ENCODE measurements at places on chromosomes 3 and 15.
A peak's percentile ranks its signal among the peaks of the same experiment; 100 is the strongest.

DNA sequence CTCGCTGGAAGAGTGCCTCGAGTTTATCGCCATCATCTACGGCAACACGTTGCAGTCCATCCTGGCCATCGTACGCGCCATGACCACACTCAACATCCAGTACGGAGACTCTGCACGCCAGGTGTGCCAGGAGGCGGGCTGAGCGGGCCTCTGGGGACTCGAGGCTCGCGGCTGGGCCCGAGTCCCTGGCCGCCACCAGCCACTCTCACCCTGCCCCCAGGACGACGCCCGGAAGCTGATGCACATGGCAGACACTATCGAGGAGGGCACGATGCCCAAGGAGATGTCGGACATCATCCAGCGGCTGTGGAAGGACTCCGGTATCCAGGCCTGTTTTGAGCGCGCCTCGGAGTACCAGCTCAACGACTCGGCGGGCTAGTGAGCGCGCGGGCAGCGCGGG is 1.9 kb downstream of the GNAT1 start:
- no peak for DNase-seq

DNA sequence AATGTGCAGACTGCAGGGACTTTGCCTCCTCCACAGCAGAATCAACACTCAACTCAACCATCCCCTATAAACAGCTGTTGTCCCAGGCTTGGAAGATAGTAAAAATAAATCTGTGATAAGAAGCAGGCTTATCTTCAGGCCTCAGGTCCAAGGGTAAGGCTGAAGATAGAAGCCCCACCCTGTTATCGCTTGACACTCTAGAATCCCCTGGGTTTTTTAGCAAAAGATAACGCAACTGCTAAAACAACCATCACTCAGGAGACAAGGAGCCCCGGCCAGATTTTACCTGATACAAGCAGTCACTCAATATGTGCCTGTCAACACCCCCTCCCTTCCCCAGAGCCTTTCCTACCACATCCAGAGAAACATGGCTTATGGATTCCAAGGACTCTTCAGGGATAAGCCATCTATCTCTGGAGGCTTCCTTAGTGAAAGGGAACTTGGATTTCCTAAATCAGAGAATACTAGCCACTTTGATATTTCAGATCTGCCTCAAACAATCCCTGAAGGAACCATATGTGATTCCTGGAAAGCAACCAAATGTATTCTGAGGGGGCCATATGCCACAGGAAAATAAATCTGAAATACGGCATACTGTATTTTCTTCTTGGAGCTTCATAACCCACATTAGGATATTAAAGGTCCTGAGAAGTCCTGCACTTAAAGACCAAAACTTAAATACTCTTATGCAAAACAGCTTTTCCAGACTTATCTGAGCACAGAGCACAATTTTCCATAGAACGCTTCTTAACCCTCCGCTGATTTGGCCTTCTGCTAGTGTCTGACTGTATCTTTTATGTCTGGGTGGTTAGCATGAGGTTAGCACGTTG is 60.4 kb downstream of the LYZL4 start:
- DNase-seq = no peak

GRCh38 chr3:95971573-95971972 is 842.8 kb upstream of the EPHA6 start:
- no peak for DNase-seq

GRCh38 chr3:37920156-37920699 is 58.5 kb downstream of the CTDSPL start:
- no peak for DNase-seq

GRCh38 chr15:93288728-93289294 is 199.8 kb upstream of the RGMA start:
- DNase-seq = no peak

DNA sequence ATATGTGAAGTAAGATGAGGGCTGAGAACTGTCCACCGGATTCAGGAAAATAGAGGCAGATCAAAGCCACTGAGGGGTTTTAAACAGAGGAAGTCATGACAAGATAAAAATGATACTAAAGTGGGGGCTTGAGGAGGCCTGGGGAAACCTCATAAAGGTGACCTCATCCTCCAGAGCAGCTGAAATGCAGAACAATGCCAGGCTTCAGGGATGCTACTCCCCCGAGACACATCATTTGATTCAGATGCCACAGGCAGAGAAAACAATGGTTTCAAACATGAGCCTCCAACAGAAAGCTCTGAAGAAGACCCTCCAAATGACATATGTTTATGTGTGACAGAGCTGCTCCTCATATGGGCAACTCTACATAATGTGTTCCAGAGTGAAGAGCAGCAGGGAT is 6.4 kb downstream of the CFAP20DC start:
- DNase-seq = no peak

- DNase-seq = no peak
Observed at GRCh38 chr3:135513106-135514059, 452.1 kb upstream of the PPP2R3A start.

GRCh38 chr15:84608707-84609284 is 8.0 kb downstream of the ZSCAN2 start:
- no peak for DNase-seq

GRCh38 chr3:101081999-101082398 is 88.8 kb upstream of the ABI3BP start:
- DNase-seq = no peak

- DNase-seq = no peak
Observed at GRCh38 chr3:121698476-121698875, 37.8 kb upstream of the HCLS1 start.

DNA sequence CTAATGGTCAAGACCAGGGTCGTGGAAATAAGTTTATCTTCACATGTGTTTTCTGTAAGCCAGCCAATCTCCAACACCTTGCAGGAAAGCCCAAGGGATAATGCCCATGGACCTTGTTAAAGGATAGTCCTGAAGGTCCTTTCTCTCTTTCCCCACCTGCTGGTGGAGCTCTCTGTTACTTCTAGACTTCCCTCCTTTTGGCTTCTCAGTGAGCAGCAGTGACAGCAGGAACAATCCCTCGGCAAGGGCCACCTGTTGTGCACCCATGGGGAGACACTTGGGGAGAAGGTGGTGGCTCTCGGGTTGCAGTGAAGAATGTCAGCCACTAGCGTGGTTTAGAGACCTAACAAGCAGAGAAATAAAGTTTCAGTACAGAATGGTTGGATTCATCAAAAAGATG is 84.0 kb upstream of the OSBPL11 start:
- DNase-seq = no peak

DNA sequence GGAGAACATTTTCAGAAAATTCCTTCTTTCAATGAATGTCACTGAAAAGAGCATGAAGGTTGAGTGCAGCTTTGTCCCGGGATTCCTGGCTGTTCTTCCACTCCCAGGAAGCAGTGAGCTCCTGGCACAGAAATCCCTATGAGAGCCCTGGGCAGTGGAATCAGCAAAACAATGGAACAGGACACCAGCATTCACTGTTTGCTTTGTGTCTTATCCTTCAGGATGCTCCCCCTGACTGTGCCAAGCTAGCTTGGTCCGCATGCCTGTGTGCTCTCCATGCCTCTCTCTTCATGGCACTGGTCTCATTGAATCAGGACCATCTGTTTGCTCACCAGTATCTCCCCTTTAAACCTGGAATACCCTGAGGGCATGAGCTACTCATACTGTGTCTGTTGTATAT is 102.0 kb upstream of the GADL1 start:
- DNase-seq = peak; percentile 43

DNA sequence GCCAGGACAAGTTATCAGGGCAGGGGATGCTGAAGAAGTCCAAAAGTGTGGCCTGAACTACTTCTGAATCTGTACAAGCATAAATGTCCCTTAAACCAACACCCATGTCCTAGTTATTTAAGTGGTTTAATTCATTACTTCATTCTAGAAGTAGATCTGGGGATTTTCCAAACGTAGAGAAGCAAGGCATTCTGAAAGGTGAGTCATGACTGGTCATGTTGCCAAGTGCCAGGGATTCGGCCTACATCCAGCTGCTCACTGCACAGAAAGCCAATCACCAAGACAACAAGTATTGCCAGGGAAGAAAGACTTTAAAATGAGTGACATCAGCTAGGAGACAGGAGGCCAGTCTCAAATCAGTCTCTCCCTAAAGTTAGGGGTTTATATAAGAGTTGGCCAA is 396.6 kb downstream of the GABRB3 start:
- DNase-seq = no peak

GRCh38 chr3:59884409-59884808 is 834.6 kb upstream of the CFAP20DC start:
- DNase-seq = no peak

GRCh38 chr3:13045241-13045903 is 27.9 kb downstream of the IQSEC1 start:
- DNase-seq = no peak

DNA sequence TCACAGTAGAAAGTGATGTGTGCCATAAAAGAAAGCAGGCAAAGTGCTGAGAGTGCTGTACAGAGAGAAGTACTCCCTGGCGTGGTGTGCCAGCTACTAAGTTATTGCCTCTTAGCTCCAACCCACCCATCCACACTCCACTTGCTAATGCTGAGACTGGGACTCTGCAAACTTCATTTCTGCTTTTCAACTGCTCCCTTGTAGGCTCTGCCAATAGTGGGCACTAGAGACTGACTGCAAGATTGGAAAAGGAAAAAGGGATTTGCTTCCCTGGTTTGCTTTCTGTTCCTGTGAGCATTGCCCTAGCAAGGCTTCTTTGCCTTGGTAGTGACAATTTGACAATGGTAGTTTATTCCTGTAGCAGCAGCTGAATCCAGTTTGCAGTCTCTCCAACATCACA is 56.5 kb upstream of the TMEM108 start:
- DNase-seq = no peak

DNA sequence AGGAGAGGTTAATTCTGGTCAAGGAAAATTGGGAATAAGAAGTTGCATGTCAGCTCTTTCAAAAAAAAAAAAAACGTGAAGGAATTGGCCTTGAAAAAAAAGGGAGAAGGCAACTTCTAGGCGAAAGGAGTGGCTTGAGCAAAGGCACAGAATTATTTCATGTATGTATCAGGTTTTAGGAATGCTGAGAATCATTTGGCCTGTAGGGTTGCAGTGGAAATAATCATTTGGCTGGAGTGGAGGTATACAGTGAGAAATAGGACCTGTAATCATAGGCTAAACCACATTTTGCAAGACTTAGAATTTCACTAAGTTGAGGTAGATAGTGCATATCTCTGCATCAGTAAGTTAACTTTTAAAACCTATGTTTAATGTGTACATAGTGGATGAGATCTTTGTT is 54.9 kb downstream of the EPHA6 start:
- no peak for DNase-seq

GRCh38 chr15:77027697-77028450 is 32.9 kb downstream of the PSTPIP1 start:
- DNase-seq = no peak

- DNase-seq = no peak
Observed at GRCh38 chr15:78533331-78533730, 6.9 kb upstream of the PSMA4 start.

DNA sequence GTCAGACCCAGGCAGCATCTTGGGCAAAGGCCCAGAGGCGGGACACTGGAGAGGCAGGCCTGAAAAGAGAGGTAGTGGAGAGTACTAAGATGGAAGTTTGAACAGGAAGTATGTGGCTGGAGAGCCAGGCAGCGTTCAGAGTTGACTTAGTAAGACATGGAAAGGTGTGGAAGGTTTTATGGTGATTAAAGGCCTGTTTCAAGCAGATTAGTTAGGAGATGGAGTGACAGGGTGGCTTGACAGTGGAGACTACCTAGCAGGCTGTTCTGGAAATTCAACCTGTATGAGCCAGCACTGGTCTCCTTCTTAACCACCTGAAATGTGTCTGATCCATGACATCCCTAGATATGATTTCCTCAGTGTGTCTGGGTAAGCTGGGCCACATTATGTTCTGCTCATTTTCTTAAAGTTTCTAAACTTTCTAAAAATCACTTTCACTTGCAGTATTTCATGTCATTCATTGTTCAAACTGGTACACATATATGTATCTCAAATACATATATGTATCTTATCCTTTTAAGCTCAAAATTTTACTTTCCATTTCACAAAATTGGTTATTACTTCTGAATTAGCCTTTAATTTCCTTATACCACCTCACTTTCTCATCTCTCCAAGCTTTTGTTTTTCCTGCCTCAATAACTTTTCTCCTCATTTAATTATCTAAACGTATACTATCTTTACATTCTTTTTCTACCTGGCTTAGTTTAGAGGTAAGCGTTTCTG is 43.4 kb upstream of the ARL14 start:
- no peak for DNase-seq

GRCh38 chr15:63136742-63137141 is 15.1 kb downstream of the LACTB start:
- DNase-seq = no peak

DNA sequence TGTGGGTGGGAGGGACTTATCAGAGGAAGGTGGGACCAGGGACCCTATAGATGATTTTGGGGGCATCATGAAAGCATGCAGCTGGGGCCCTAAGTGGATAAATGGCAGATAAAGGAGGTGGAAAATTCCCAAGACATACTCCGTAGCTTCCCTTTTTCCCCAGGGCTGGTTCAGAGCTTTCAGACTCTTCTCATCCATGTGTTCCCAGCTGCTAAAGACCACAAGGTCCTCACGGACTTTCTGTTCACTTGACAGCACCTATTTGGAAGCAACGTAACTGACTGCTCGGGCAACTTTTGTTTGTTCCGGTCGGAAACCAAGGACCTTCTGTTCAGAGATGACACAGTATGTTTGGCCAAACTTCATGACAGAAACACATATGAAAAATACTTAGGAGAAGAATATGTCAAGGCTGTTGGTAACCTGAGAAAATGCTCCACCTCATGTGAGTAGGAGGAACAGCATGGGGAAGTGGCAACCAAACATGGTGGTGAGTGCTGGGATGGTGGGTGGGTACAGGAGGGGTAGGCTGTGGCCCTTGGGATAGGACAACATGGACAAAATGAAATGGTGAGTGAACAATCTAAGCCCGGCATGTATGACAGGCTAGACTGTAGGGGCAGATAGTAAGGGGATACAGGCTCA is 28.7 kb upstream of the SRPRB start:
- DNase-seq = no peak

- DNase-seq = no peak
Observed at GRCh38 chr15:93150910-93151881, 62.2 kb upstream of the RGMA start.

- DNase-seq = no peak
Observed at GRCh38 chr3:171277456-171278298, 182.5 kb downstream of the TNIK start.

DNA sequence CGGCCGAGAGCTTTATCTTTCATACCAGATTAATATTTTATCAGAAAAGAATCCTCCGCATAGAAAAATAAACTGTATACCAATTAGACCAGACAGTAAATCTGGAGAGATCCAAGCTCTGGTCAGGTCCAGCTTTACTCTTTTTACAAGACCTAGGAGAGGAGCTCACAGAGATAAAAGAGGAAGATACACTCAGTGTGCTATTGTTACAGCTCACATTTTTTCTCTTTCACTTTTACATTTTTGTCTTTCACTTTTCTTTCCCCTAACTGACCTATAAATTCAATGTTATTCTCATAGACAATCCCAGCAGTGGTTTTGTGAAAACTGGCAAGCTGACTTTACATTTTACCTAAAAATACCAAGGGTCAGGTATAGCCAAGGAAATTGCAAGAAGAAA is 55.8 kb downstream of the GUCA1C start:
- DNase-seq = no peak

- no peak for DNase-seq
Observed at GRCh38 chr15:82530606-82531379, 9.5 kb downstream of the RPS17 start.
